ENCODE measurements at places on chromosomes 16 and 17. TPM values are rescaled to one million over a fixed set of nuclear protein-coding genes. Genes with fewer than 3 reads are reported as not detected.

MMP28 gene
- total RNA-seq = not detected

PARD6A gene
- 17.4 TPM for total RNA-seq

PRSS22 gene
- total RNA-seq = not detected

EPX gene
- not detected for total RNA-seq

ITGB4 gene
- total RNA-seq = 1.9 TPM

SPATA32 gene
- 0.25 TPM for total RNA-seq

GAS7 gene
- 1.3 TPM for total RNA-seq

IRX6 gene
- not detected for total RNA-seq

KRTAP2-1 gene
- total RNA-seq = not detected

HES7 gene
- total RNA-seq = 2.9 TPM

ABI3 gene
- 52.0 TPM for total RNA-seq

TMEM132E gene
- total RNA-seq = not detected

KRT32 gene
- not detected for total RNA-seq

TMEM100 gene
- not detected for total RNA-seq

PRR11 gene
- 43.5 TPM for total RNA-seq

CASKIN1 gene
- total RNA-seq = 0.23 TPM

CORO6 gene
- 6.2 TPM for total RNA-seq

TEKT5 gene
- total RNA-seq = not detected

MMP25 gene
- total RNA-seq = 1.3 TPM

DNAH17 gene
- total RNA-seq = 0.08 TPM

TBC1D3 gene
- total RNA-seq = not detected

CSH2 gene
- not detected for total RNA-seq

HOXB3 gene
- total RNA-seq = 3.5 TPM

CA4 gene
- not detected for total RNA-seq

GAST gene
- total RNA-seq = not detected

JPH3 gene
- not detected for total RNA-seq

TRIM65 gene
- total RNA-seq = 39.5 TPM

PIMREG gene
- 3.3 TPM for total RNA-seq

P2RX1 gene
- total RNA-seq = not detected

GPRC5B gene
- total RNA-seq = not detected

TSPAN10 gene
- 0.23 TPM for total RNA-seq

ZNF23 gene
- total RNA-seq = 9.9 TPM

PITPNM3 gene
- total RNA-seq = 0.44 TPM

MKS1 gene
- 26.4 TPM for total RNA-seq

CDH13 gene
- not detected for total RNA-seq

PRSS53 gene
- 3.5 TPM for total RNA-seq

WNT9B gene
- not detected for total RNA-seq

SOST gene
- not detected for total RNA-seq

SMPD3 gene
- 0.19 TPM for total RNA-seq

SOCS7 gene
- 19.9 TPM for total RNA-seq

DPEP2 gene
- 1.3 TPM for total RNA-seq

PDIA2 gene
- total RNA-seq = not detected

TBC1D26 gene
- total RNA-seq = 0.46 TPM

CNGB1 gene
- total RNA-seq = not detected

TELO2 gene
- 89.3 TPM for total RNA-seq

ARHGAP44 gene
- 0.06 TPM for total RNA-seq

DPEP1 gene
- total RNA-seq = not detected

FSCN2 gene
- 0.50 TPM for total RNA-seq

CSH1 gene
- total RNA-seq = not detected

KRT39 gene
- not detected for total RNA-seq

LITAF gene
- total RNA-seq = 183 TPM

MT1M gene
- total RNA-seq = not detected

All from activated CD8-positive, alpha-beta memory T cell treated with anti-CD3 and anti-CD28 coated beads for 36 hours (primary cell).